ENCODE measurements at places on chromosomes 7 and 10.

DNA sequence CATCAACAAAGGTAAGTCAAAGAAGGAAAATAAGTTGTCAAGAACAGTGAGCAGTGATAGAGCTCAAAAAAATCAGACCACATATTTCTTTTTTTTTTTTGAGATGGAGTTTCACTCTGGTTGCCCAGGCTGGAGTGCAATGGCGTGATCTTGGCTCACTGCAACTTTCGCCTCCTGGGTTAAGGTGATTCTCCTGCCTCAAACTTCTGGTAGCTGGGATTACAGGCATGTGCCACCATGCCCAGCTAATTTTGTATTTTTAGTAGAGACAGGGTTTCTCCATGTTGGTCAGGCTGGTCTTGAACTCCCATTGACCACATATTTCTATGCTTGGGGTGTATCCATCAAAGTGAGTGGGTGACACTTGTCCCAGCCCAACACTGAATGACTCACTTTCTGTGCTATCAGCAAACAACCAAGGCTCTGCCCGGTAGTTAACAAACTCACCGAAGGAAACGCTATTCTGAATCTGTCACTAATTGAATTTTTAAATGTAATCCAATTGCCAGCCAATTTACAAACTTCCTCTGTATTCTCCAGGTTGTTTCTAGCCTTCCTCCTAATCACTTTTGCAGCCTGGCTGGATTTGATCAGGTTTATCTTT, 19.6 kb upstream of the SMNDC1 start:
- H3K4me1 ChIP-seq = no peaks in the 10 kb centered on the region
- no peak for DNase-seq
- H3K36me3 ChIP-seq = no peaks in the 10 kb centered on the region
- no peaks in the 10 kb centered on the region for H3K27me3 ChIP-seq

- no peaks in the 10 kb centered on the region for H3K27me3 ChIP-seq
- no peaks in the 10 kb centered on the region for H3K36me3 ChIP-seq
- no peaks in the 10 kb centered on the region for H3K4me1 ChIP-seq
- no peak overlapping the region for H3K27ac ChIP-seq
- peak; percentile 38 for DNase-seq
- no peak overlapping the region for H3K4me3 ChIP-seq
Observed at GRCh38 chr10:1284076-1284475, 227.9 kb downstream of the WDR37 start.

- no peaks in the 10 kb centered on the region for H3K4me1 ChIP-seq
- no peaks in the 10 kb centered on the region for H3K36me3 ChIP-seq
- no peaks in the 10 kb centered on the region for H3K27me3 ChIP-seq
- H3K4me3 ChIP-seq = no peak overlapping the region
Observed at GRCh38 chr7:85821926-85822325, 635.1 kb upstream of the SEMA3D start.

GRCh38 chr7:139635526-139636302, 112.2 kb downstream of the CLEC2L start:
- H3K27ac ChIP-seq = no peak overlapping the region
- peaks cover 16% of the 10 kb centered on the region for H3K4me1 ChIP-seq
- H3K36me3 ChIP-seq = peaks cover 11% of the 10 kb centered on the region

- H3K4me1 ChIP-seq = no peaks in the 10 kb centered on the region
- no peaks in the 10 kb centered on the region for H3K27me3 ChIP-seq
- no peak for DNase-seq
Observed at GRCh38 chr7:16697507-16698199, 51.7 kb downstream of the BZW2 start.

DNA sequence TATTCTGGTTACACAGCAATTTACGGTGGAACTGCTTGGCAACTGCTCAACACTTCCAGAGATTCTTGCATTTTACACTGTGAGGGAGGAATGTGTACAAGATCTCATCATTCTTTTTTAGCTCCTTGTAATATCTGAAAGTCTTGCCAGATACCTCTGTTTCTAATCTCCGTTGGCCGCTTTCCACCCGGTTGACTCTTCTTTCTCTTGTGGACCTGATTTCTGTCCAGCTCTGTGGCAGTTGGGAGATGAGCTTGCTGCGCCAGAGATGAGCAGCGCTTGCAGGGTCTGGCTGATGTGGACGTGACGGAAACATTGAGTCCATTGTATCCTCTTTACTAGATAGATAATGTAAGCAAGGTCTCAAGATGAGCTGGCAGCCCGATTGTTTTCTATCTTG, 27.6 kb downstream of the SPAG6 start:
- H3K4me1 ChIP-seq = no peaks in the 10 kb centered on the region
- no peak overlapping the region for H3K4me3 ChIP-seq

- no peaks in the 10 kb centered on the region for H3K27me3 ChIP-seq
- DNase-seq = no peak
Observed at GRCh38 chr7:22732556-22733126, 5.6 kb downstream of the IL6 start.
